Sciatic nerve (tissue), 2 donors: ENCODE measurements at places on chromosomes 12 and 14.

GRCh38 chr12:74043343-74043742 lies 494.3 kb upstream of the ATXN7L3B start:
- no peak for DNase-seq

DNA sequence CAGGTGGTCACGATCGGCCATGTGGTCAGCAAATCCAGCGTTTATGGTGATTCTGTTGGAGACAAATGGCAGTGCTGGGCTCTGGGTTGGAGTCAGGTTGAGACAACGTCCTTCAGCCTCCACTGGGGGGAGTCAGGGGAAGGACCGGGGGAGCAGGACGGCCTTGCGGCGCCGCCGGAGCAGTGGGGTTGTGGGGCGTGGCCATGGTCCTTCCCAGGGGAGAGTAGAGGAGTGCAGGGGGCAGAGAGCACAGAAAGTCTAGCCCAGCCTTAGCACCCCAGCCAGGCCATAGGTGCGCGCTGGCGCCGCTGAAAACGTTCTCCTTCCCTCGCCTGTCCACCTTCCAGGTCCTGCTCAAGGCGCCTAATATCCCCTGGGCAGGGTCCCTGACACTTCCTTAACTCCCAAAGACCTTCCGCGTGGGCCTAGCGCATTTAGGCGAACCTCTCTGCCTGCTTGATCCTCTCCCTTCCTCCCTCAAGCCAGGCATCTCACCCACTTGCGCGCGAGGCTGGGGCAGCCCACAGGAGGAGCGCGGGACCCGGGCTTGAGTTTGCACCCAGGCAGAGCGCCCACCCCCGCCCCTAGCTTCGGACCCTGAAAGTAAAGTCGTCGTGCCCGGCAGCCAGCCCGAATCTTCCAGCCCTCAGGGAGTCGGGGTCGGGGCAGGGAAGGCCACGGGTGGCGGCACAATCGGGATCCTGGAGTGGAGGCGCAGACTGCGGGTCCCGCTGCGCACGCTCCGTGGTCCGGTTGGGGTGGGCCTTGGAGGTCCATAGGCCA lies 3.1 kb upstream of the KIF26A start:
- peak; percentile 51 for DNase-seq

GRCh38 chr12:69987579-69988091 lies 162.6 kb downstream of the MYRFL start:
- no peak for DNase-seq

GRCh38 chr14:78412475-78412874 lies 242.3 kb downstream of the NRXN3 start:
- DNase-seq: no peak

DNA sequence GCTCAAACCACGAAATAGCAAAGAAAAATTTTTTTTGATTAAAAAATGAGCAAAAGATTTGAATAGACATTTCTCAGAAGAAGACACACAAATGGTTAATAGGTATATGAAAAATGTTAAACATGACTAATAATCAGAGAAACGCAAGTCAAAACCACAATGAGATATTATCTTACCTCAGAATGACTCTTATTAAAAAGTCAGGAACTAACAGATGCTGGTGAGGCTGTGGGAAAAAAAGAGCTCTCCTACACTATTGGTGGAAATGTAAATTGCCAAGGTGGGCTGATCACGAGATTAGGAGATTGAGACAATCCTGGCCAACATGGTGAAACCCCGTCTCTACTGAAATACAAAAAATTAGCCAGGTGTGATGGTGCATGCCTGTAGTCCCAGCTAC lies 315.5 kb upstream of the FLRT2 start:
- no peak for DNase-seq

DNA sequence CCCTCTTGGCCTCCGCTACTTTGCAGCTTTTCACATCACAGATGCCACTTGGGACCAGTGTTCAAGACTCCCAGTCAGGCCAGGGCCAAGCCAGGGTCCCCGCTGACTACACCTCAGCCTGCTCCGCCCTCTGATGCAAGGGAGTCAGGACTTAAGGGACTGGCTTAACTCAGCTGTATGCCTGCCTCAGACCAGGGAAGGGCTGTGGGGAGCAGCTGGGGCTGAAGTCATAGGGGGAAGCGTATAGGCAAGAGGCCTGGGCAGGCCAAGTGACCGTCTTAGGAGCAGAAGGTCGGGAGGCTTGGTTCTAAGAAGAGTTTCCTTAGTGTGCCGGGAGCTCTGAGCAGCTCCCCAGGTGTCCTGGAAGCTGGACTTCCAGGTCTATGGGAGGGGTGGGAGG lies 21.9 kb downstream of the KDM2B start:
- no peak for DNase-seq

DNA sequence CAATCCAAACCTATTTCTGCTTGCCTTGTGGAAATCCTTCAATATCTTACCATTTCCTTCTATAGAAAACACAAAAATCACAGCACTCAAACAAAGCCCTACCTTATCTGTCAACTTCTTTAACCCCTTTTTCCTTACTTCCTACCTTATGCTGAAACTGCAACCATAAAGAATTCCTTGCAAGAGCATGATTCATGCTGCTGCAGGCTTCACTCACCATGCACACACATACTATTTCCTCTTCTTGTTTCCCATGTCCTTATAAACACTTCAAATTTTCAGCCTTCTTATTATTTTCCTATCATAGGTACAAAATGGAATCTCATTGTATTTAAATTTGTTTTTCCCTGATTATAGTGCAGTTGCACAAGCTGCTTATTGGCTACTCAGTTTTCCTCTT lies 23.3 kb downstream of the LMNTD1 start:
- DNase-seq: no peak

DNA sequence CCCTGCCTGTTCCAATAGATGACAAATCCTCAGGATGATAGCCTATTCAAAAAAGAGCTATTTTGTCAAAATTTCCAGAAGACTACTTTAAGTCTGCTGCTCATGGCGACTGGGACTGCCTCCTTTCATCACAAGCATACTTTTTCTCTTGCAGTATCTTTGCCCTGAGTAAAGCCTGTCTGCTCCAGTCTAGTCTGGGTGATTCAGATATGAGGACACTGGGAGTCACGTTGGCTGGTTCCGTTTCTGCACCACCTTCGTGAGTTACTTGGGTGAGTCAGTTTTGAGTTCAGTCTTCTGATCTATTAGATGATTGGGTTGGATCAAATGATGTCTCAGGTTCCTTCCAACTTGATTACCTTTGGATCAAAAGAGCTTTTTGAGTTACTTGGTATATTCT lies 301.3 kb upstream of the STXBP6 start:
- DNase-seq: no peak

DNA sequence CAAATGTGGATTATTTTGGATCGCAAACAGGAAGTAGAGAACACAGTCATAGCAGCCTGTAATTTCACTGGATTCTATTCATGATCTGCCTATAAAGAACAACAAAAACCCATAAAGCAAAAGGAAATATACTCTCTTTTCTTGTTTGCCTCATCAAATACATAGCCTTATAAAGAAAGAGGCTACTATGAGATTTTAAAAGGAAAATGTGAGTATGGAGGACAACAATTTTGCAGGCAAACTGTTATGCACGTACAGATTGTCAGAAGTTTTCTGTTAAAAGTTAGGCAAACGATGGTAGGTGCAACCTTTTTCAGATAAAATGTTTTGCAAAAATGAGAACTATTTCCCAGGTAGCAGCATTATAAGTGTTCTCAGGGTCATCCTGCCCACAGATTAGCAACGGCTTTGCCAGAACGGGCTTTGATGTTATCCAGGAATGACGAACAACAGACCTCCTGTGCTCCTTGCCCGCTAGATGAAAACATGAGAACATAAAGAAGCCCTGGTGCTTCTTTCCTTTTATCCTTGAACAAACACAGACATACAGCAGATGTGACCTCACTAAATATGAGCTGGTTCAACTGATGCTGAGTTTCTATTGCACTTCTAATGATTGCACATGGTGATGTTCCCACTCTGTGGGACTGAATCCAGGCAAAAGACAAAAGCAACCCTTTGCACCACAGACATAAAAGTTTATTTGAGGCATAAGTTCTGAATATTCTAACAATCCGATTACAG lies 88.1 kb downstream of the ITPR2 start:
- no peak for DNase-seq

DNA sequence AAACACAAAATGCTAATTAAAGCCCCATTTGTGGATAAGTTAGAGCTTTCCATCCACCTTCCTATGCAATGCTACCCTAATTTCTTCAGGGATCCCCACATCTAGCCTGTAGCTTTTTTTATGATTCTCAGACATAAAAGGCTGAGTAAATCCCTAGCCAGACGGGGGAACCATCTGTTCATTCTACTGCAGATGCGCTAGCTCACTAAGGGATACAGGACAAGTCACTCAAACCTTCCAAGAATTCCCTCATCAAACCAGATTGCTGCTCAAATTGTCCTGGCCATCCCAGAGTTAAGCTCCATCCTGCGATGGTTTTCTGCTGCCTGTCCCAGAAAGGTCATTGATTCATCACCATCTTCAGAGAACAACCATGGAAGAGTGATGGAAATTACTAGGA lies 56.7 kb downstream of the MYRFL start:
- no peak for DNase-seq

- DNase-seq: no peak
These were observed 43.3 kb upstream of the NPFF start for GRCh38 chr12:53550595-53550994.

DNA sequence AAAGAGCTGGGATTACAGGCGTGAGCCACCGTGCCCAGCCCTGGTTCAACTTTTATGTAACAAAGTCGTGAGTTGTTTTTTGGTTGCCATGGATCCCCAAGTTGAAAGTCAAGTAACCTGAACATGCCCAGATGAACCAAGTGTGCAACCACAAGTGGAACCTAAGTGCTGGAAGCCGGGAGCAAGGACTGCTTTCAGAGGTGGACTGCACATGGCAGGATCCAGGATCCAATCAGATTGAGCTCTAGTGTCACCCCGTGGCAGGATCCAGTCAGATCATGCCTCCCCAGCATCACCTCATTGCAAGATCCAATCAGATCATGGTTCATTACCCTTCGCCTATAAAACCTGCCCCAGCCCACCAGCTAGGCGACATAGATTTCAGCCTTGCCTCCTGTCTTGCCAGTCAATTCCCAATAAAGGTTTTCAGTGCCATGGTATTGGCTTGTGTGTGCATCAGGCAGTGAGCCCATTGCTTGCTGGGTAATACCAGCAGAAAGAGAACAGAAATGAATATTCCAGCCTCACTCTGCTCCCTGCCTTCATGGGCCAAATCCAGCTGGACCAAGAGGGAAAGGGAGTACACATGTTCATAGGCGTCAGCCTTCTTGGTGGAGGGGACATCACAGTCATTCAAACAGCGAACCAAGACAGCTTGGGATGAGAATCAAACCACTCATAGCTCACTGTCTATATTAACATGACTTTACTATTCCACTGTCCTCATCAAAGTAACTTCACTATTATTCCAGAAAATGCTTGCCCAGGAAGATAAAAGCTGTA lies 43.6 kb upstream of the VASH1 start:
- no peak for DNase-seq

- no peak for DNase-seq
These were observed 97.9 kb upstream of the NUDT4 start for GRCh38 chr12:93279565-93280412.

DNA sequence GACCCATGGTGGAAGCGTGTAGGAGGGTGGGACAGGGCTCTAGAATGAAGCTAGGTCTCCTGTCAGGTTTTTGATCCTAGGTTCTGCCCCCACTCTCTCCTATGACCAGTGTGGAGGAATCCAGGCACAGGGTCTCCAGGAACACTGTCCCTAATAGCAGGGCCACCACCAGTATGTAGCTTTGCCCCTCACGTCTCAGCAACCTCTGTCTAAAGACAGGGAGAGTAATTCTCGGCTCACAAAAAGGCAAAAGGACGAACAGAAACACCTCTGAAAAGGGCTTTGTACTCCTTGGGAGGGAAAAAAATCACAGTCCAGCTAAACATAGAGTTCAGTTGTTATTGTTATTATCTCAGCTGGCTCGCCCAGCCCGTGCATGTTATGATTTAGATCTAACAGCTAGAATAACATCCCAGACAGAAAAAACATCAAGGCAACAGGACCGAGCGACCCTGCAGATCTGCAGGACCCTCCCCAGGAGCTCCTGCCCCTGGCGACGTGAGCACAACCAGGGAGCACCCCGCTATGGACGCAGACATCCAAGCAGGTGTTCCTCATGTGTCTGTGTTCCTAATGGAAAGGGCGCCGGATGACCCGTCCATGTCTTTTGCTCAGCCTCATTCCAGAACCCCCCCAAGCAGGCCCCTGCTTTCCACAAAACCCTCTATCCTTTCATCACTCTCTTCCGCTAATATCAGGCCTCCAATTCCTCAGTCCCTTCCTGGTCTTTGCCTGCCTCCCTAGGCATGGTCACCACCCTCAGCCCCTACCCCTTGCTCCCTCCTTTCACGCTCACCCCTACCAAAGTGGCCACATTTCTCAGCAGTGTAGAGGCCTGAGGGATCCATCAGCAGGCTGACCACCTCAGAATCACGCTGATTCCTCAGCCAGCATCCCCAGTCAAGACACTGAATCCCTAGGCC lies 14.2 kb upstream of the SLC6A12 start:
- peak; percentile 50 for DNase-seq

DNA sequence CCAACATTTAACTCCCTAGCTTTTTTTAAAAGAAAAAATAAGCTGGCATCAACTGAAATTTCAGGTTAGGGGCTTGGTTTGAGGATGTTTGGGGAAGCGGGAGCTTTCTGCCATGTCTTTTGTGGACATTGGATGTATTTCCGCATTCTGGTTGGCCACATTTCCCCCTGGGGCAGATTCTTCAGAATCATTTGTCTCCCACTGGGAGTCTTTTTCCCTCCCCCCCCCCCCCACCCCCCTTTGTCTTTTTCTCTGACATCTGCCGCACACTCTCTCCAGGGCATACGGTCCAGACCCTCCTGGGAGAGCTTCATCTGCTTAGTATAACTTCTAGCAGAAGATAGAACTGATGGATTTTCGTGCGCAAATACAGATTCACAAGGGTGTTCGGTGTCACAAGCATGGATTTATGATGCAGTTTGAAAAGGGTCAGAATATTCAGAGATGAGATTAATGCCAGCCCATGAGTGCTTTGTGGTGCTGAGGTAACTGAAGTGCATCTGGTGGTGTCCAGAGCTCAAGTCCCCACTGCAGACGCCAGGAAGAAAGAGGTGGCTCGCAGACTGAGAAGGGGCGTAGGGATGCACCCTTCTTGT lies 40.2 kb downstream of the ETV6 start:
- no peak for DNase-seq

DNA sequence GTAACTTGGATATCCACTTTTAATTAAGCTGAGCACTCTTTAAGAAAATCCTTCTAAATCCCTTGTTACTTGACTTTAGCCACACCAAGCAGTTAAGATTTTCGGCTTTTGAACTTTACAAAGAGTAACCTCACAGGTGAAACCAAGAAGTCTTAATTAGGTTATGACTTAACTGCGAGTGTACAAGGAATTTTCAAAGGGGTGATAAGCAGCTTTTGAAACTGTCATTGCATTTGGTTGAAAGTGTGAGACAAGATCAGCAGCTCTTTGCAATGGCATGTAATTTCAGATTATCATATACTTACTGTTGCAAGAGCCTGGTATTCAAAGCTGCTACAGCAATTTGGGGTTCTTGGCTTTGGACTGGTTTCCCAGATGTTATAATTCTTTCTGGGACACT lies 137.5 kb downstream of the TMEM117 start:
- no peak for DNase-seq

- no peak for DNase-seq
These were observed 15.5 kb upstream of the CCER1 start for GRCh38 chr12:90970471-90970870.

GRCh38 chr14:76782115-76782884 lies 21.0 kb downstream of the VASH1 start:
- DNase-seq: no peak

GRCh38 chr12:124837958-124838803 lies 25.5 kb downstream of the SCARB1 start:
- peak; percentile 85 for DNase-seq
